Activated B cell treated with CpG ODN at 0.5 μM for 24 hours (primary cell): ENCODE measurements at places on chromosomes 13 and 19.
A peak's percentile ranks its signal among the peaks of the same experiment; 100 is the strongest.

GRCh38 chr19:38252385-38252784, 3.8 kb downstream of the PPP1R14A start:
- H3K36me3 ChIP-seq: no peaks in the 10 kb centered on the region
- H3K27me3 ChIP-seq: no peaks in the 10 kb centered on the region
- H3K4me3 ChIP-seq: peak overlapping the region; percentile 73
- peak overlapping the region; percentile 76 for H3K27ac ChIP-seq

GRCh38 chr19:33638167-33639034, 16.6 kb downstream of the CHST8 start:
- DNase-seq: no peak
- H3K36me3 ChIP-seq: no peaks in the 10 kb centered on the region
- no peak overlapping the region for H3K27ac ChIP-seq
- H3K4me1 ChIP-seq: no peaks in the 10 kb centered on the region
- H3K4me3 ChIP-seq: no peak overlapping the region

DNA sequence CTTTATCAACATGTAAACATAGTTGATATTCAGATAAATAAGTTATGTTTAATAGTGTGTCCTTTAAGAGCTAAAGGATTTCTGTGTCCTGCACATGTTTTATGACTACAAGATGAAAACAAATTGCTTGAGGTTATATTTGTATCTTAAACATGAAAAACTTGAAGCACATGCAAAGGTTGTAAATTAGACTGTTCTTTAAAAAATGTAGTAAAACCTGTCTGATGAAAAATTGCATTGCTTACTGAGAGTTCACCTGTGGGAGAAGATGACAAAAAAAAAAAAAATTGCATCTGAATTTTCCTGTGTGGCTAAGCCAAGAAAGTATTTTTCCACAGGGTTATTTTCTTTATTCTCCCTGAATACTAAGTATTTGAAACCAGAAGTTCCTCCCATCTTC, 25.7 kb upstream of the LMO7 start:
- H3K27ac ChIP-seq: no peak overlapping the region
- peaks cover 16% of the 10 kb centered on the region for H3K36me3 ChIP-seq
- H3K27me3 ChIP-seq: no peaks in the 10 kb centered on the region

GRCh38 chr19:3346677-3347353, 19.6 kb upstream of the NFIC start:
- peaks cover 3% of the 10 kb centered on the region for H3K4me1 ChIP-seq
- no peak overlapping the region for H3K27ac ChIP-seq
- no peak for DNase-seq
- peaks cover 8% of the 10 kb centered on the region for H3K27me3 ChIP-seq

DNA sequence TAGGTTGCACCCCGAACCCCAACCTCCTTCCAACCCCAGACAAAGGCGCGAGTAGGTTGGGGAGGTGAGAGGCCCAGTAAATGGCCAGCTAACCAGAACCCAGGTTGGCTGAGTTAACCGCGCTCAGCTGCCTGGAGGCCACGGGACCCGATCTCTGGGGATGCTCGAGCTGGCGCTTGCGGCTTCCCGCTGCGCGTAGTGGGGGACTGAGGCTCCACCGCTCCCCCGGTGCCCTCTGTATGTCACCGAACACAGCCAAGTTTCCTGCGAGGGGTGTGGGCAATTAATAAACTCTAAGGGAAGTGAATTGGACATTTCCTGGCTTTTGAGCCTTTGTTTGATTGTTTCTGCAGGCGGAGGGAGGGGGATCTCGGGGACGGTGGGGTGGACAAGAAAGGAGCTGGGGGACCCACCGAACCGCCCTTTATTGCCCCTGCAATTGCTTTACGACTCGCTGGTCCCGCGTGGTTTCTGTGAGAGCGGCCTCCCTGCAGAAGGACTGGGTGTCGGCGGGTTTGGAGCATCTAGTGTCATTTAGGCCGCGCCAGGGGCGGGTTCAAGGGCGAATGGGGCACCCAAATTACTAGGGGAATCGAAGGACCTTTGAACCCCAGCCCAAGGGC, 3.5 kb upstream of the ZIC5 start:
- no peak overlapping the region for H3K4me3 ChIP-seq
- DNase-seq: no peak
- peaks cover 5% of the 10 kb centered on the region for H3K36me3 ChIP-seq

DNA sequence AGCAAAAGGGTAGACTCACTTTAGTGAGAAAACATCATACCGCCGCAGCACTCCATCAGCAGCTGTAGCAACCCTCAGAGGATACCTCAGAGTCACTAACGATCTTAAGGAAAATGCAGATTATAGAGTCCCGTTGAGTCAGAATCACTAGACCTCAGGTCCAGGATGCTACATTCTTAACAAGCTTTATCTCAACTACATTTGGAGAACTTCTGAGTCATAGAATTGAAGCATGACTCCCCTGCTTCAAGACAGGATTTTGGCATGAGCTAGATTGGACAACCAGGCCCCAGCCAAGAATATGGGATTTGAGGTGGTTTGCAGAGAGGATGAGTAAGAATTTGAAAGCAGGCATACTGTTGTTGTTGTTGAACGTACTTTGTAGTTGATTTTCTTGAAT, 118.9 kb upstream of the UBL3 start:
- H3K27me3 ChIP-seq: peaks cover 8% of the 10 kb centered on the region
- H3K36me3 ChIP-seq: no peaks in the 10 kb centered on the region
- DNase-seq: no peak

GRCh38 chr19:861756-862580, 2.5 kb downstream of the CFD start:
- peak; percentile 43 for DNase-seq
- H3K36me3 ChIP-seq: peaks cover 2% of the 10 kb centered on the region
